ENCODE measurements at places on chromosomes 3 and 15.
A peak's percentile ranks its signal among the peaks of the same experiment; 100 is the strongest.

- DNase-seq, result peak; percentile 12
These were observed 27.9 kb downstream of the PLCL2 start for GRCh38 chr3:16912400-16913263.

- DNase-seq, result no peak
These were observed 70.6 kb downstream of the GAP43 start for GRCh38 chr3:115693868-115694267.

- no peak for DNase-seq
These were observed 279.8 kb downstream of the ROBO2 start for GRCh38 chr3:77319711-77320110.

DNA sequence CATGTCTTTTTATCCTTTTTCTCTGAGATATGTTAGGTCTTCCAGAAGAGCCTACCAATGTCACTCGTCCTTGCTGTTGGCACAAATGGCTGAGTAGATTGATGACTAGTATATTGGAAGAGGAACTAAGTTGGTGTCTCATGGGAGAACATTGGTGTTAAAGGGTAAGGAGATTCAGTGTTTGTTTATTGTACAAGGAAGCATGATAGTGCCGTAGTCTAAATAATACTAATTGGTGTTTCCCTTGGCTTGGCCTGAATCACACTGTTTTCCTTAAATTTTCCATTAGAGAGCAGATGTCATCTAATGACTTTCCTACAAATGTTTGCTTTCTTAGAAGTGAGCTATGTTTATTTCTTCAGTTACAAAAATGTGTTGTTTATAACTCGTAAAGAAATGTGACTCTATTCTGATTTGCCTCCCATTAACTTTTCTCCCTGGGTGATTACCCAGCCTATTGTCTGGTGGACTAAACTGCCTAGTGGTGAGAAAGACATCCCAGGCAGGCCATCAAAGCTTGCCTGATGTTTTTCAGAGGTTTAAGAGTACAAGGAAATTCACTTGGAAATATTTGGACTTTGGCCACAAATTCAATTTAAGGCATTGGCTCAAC lies 28.7 kb downstream of the ADAMTSL3 start:
- DNase-seq, result no peak

DNA sequence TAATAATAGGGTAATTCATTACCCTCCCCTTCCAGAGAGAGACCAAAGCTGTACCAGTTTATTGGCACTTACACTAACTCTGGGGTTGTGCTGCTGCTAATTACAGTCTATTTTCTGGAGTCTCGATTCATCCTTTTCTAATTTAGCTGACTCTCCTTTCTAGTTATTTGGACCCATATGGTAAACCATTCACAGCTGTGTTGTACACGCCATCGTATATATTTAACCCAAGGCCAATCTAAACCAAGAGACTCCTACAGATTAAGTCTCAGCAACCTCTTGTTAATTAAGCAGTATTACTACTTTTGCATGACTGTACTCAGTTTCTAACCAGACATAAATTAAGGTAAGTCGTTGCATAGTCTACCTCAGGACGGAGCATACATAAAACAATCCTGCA lies 22.5 kb downstream of the ANXA2 start:
- DNase-seq, result no peak

DNA sequence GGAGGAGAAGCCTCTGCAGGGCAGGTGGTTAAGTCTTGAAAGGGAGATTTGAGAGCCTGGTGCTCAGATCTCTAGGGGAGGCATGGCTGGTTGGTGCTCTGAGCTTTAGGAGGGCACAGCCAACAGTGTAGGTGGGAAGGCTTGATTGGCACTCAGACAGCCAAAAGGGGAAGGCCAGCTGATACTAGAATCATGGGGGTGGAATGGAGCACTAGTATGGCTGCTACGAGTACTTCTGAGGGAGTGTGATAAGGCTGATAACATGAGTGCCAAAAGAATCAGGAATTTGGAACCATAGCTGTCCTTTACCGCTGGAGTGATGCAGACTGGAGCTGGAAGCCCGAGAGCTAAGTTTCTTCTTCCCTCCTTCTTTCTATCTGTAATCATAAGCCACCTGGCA lies 184.6 kb upstream of the TBC1D5 start:
- no peak for DNase-seq

DNA sequence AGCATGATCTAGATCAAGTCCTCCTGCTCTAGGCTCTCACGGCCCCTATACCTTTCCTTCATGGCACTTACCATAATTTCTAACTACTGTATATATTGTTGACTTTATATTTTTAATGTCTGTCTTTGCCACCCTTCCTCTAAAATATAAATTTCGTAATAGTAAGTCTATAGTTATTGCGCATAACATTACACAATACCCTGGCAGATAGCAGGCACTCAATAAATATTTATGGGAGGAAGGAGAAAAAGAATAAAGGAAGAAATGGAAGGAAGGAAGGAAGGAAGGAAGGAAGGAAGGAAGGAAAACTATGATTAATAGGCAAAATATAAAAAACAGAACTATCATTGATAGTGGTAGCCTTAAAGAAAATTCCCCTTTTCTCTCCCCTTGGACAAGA lies 190.3 kb upstream of the LMCD1 start:
- no peak for DNase-seq

DNA sequence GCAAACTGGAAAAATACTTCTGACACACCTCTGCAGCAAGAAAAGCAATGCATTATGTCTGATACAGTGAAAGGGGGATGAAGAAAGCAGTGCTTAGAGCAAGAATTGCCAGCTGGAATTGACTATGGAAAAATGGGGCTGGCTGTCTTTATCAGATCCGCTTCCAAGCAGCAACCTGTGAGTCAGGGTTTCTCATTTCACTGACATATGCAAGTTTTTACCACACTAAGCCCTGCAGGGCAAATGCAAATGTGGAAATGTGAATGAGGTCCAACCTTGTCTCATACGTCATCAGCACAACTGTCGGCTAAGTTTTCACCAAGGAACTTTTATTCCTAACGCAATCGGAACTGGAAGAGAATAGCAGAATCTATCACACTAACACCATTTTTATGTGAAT lies 172.5 kb upstream of the GADL1 start:
- DNase-seq, result no peak
